ENCODE measurements at places on chromosomes 7 and 10.

GRCh38 chr10:102408728-102409603, 9.6 kb downstream of the PSD start:
- peak; percentile 85 for DNase-seq

- no peak for DNase-seq
These were observed 100.5 kb downstream of the GLCCI1 start for GRCh38 chr7:8068892-8069686.

DNA sequence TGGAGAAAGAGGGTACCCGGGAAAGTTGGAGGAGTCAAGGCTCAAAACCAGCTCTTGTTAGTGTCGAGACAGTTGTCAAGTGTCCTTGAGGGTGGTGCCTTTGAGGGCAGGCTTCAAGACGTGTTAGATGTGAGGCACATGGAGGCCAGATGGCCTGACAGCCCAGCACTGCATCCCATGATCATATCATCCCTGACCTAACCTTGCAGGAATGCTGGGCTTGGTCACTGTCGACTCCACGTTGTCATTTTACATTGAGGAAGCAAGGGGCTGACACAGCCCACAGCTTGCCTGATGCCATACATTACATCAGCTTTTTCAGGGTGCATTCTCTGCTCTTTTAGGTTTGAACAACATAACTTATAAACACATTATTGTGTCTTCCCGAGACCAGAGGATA, 114.1 kb downstream of the ABCA13 start:
- no peak for DNase-seq

- DNase-seq = no peak
These were observed 6.7 kb upstream of the SMNDC1 start for GRCh38 chr10:110311357-110311949.

GRCh38 chr10:86758189-86759072, 2.0 kb downstream of the BMPR1A start:
- no peak for DNase-seq

- no peak for DNase-seq
These were observed 82.3 kb downstream of the C10orf105 start for GRCh38 chr10:71637305-71637704.

- DNase-seq = no peak
These were observed 47.2 kb downstream of the EXOC4 start for GRCh38 chr7:133300088-133300487.

- no peak for DNase-seq
These were observed 485.4 kb downstream of the POM121L12 start for GRCh38 chr7:53520841-53521240.

DNA sequence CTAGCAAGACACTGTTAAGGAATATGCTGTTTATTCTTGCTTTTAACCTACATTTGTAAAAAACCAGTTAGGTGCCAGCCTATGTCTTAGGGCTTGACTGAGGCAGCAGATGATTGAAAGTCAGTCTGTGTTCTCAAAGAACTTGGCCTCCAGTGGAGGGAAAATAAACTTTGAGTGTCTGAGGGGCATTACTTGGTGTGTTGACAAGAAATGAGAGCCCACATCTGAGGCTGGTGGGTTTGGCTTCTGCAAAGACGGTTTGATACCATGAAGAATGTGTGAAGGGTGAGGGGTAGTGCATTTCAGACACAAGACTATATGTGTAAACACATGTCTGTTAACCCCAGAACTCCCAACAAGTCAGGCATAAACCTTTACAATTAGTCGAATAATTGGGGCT, 28.5 kb downstream of the CCSER2 start:
- DNase-seq = no peak

DNA sequence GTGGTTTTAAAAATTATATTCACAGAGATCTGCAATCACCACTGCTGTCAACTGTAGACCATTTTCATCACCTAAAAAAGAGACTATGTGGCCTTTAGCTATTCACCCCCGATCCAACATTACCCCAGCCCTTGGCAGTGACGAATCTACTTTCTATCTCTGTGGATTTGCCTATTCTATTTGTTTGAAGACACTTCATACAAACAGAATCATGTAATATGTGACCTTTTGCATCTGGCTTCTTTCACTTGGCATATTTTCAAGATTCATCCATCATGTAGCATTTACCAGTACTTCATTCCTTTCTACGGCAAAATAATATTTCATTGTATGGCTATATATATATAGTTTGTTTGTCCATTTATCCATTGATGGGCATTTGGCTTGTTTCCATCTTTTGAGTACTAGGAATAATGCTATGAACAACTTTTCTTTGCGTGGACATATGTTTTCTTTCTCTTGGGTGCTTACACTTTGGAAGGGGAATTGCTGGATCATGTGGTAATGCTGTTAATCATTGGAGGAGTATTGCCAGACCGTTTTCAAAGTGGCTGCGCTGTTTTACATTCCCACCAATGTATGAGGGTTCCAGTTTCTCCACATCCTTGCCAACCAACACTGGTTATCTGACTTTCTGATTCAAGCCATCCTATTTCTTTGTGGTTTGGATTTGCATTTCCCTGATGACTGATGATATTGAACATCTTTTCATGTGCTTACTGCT, 22.3 kb downstream of the ADAMTS14 start:
- DNase-seq = no peak

- DNase-seq = no peak
These were observed 39.5 kb downstream of the CNNM1 start for GRCh38 chr10:99368646-99369045.

GRCh38 chr10:7457478-7458316, 46.9 kb upstream of the SFMBT2 start:
- DNase-seq = no peak

DNA sequence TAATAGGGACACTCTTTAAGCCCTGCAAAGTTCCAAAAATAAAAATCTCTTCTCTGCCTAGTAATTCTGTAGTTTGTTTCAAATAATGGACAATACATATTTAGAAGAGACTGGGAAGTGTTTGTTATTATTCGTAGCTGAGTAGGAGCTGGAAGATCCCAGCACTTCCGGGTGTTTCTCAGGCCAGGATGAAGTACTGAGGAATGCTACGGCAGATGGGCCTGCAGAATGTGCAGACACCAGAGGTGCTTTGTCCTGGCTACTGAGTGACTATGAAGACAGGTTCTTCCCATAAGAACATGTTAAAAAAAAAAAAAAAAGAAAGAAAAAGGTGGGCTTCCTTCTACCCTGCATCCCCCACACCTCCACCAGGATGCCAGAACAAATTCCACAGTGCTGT, 36.1 kb downstream of the ETV1 start:
- no peak for DNase-seq

- no peak for DNase-seq
These were observed 2.2 kb downstream of the GTF2IRD1 start for GRCh38 chr7:74455928-74456327.

GRCh38 chr10:131673396-131673795, 227.4 kb upstream of the PPP2R2D start:
- DNase-seq = no peak

DNA sequence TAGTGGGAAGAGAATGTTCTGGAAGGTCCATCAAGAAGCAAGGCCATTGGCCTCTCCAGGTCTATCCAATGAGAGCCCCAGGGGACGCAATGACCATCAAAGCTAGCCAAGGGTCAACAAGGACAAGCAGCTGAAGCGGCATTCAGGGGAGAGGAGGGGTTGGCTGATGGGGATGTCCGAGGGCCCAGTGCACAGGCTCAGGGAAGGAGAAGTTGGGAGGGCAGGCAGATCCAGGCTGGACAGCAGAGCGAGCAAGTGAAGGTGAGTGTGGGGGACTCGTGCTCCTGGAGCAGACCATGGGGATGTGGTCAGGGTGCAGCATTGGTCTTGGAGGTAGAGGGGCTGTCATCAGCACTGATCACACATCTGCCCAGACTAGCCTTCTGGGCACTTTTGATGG, 275.4 kb upstream of the TCERG1L start:
- no peak for DNase-seq

- DNase-seq = no peak
These were observed 727.3 kb downstream of the AUTS2 start for GRCh38 chr7:70325509-70326101.

- no peak for DNase-seq
These were observed 509.0 kb upstream of the PODXL start for GRCh38 chr7:132065193-132065988.

GRCh38 chr7:121163699-121164098, 165.1 kb upstream of the WNT16 start:
- DNase-seq = no peak

DNA sequence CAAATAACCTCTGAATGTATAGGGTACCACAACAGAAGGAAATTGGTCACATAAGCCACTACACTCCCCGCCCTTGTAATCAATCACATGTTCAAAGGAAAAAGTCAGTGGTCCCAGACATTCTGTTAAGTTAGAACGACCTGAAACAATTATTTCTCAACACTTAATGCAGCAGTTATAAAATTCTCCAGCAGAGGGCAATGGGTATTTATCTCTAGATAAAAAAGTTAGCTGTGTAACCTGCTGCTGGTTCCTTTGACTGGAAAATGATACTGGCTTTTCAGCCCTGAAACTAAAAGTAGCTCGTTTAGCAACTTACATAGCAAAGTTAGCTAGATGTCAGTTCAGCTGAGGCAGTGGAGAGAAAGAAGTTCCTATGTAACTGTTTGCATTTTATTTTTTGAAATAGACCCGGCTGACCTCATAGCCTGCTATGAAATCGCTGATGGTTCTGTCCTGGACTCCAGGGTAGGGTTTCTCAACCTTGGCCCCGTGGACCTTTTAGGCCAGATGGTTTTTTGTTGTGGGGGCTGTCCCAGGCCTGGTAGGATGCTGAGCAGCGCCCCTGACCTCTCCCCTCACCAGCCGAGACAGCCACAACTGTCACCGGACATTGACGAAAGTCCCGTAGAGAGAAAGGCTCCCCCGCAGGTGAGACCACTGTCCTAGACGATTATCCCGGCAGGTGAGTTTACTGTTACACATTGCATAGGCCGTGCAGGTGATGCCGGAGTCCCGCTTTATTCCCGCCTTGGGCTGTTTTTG, 40.2 kb upstream of the PROSER2 start:
- no peak for DNase-seq

- DNase-seq = no peak
These were observed 17.1 kb downstream of the ZNF485 start for GRCh38 chr10:43623351-43623750.

GRCh38 chr10:116697816-116698215, 44.5 kb downstream of the HSPA12A start:
- no peak for DNase-seq

DNA sequence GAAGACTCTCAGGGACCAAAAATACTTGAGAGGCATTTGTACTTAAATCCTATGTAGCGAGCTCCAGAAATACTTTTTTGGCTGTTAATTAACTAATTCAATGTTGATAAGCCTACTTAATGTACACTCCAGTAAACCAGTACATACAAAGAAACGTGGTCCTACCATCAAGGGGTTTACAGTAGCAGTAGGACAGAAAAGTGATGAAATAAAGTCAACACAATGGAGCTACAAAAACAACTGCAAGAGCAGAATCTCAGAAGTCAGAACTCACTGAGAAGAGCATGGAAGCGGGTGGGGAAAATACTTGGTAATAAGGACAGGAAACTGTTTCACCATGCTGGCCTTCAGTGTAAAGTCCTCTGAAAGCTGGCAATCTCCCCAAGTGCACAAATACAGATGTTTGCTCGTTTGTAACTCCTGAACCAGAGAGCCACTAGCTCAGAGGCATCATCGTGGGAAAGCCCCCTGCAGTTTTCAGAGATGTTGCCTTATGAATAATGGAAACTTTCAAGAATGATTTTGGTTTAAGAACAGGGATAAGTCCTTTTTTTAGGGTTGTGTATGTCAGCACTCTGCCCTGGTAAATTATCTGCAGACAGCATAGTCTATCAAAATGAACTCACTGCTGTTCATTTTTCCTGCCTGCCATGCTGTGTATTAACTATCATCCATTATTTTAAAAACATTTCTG, 233.2 kb downstream of the SORCS1 start:
- DNase-seq = no peak

DNA sequence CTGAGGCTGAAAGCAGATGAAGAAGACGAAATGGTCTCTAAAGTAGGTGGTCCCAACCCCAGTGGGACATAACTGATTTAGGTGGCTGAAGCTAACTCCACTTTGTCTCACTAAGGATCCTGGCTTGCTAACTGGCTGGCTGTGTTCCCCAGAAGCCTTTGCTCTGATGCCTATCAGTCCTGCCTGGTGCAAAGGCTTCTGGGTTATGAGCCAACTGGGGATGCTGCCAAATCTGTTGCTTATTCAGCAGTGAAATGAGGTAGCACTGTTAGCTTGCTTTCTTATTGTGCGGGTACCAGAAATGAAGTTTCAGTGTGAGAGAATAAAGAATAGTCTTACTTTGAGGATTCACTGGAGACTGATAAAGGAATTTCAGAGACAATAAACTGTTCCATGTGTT, 18.1 kb downstream of the PRKG1 start:
- no peak for DNase-seq

GRCh38 chr10:102545997-102546396, 42.2 kb downstream of the SUFU start:
- DNase-seq = no peak

DNA sequence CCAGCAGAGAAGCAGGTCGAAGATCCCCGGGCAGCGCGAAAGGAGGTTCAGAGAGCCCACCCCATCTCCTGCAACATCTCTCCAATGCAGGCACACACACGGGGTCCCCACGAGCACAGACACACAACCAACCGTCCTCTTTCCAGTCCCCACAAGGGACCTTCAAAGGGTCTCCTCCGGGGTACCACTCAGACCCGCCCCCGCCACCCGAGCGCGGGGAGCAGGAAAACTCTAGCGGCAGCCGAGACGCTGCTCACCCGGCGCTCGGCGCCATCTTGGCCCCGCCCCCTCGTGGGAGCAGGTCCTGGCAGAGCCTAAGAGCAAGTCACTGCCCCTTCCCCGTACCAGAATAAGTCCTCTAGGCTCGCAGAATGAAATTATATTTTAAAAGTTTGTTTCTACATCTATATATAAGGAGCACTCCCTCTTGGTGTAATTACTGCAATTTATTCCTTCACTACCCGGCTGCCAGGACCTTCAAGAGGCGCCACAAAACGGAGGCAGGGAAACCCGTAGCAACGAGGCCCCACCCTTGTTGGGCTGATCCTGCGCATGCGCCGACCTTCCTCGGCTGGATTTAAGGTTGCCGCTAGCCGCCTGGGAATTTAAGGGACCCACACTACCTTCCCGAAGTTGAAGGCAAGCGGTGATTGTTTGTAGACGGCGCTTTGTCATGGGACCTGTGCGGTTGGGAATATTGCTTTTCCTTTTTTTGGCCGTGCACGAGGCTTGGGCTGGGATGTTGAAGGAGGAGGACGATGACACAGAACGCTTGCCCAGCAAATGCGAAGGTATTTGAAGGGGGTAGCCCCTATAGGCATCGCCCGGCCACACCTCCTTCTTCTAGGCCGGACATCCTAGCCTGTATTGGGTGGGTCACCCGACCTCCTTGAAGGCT, at the start of the genes CNPY4 and TAF6:
CNPY4 (plus strand) TSS at position 563 of the 898 bp plus-strand sequence; CDS start at position 674, 111 bp downstream.
TAF6 (minus strand) TSS at position 287 of the 898 bp plus-strand sequence. CDS start 5,149 bp downstream, outside the sequence.
- peak; percentile 93 for DNase-seq

GRCh38 chr10:48526011-48526821, 78.7 kb downstream of the ARHGAP22 start:
- no peak for DNase-seq

Measured in T-helper 2 cell treated with Interferon-gamma antibody and Interleukin-4, amounts not matched to agents 5 μg/mL and 100 μg/mL, for 36 hours (primary cell).